ENCODE measurements at places on chromosomes 4 and X.

GRCh38 chrX:46844913-46845312 lies 8.1 kb downstream of the RP2 start:
- no peak for DNase-seq

- no peak for DNase-seq
Measured at GRCh38 chr4:155789391-155789790, 30.6 kb downstream of the GUCY1B1 start.

DNA sequence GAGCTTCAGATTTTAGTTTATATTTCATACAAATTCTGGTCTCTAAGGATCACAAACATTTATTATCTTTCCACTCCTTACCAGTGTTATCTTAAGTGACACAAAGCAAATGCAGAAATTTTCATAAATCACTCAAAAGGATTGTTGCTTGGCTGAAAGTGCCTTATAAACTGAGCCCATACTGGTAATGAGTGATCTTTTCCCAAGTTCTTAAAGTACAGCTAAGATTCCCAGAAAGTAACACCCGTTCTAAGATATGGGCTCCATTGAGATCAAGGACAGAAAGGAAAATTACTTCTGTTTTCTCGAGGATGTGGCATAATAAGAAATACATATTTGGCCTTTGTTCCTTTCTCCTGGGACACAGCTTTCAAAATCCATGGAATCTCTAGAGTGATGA lies 313.7 kb downstream of the ARHGAP24 start:
- no peak for DNase-seq

GRCh38 chrX:15675490-15675921 lies 10.9 kb upstream of the CLTRN start:
- DNase-seq: peak; percentile 78

- no peak for DNase-seq
Measured at GRCh38 chr4:141971869-141972268, 335.5 kb downstream of the IL15 start.

- no peak for DNase-seq
Measured at GRCh38 chr4:83153417-83153816, 38.9 kb upstream of the PLAC8 start.

DNA sequence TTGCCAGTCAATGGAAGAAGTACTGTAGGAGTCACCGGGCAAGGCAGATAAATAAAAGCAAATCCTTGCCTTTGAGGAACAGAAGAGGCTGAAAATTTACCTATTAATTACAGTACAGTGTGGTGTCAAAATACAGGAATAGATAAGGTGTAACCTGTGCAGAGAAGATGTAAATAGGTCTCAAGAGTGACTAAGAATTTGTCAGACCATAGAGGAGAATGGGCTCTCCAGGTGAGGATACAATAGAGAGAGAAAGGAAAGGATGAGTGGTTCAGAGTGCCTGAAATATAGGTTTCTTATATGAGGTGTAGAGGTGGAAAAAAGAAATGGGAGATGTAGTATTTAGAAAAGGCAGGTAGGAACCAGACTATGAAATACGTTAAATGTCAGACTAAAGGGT lies 801 bp upstream of the ZC4H2 start:
- no peak for DNase-seq

- DNase-seq: no peak
Measured at GRCh38 chr4:36133658-36134057, 110.7 kb downstream of the ARAP2 start.

DNA sequence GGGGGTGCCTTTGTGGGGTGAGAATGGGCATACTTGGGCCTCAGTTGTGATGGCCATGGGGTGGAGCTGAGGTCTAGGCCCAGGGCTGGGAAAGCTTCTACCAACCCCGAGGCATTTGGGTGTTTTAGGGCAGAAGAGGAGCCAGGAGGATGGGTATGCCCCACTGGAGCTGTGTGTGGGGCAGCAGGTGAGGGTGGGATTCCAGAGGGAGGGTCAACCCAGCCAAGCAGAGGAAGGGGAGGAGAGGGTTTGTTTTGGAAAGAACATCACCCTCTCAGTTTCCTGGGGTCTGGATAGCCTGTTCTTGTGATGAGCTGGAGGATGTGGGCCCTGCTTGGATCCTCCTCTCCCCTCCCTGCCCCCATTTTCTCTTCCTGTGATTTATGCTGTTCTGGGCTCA lies 620 bp downstream of the IL9R start:
- no peak for DNase-seq

DNA sequence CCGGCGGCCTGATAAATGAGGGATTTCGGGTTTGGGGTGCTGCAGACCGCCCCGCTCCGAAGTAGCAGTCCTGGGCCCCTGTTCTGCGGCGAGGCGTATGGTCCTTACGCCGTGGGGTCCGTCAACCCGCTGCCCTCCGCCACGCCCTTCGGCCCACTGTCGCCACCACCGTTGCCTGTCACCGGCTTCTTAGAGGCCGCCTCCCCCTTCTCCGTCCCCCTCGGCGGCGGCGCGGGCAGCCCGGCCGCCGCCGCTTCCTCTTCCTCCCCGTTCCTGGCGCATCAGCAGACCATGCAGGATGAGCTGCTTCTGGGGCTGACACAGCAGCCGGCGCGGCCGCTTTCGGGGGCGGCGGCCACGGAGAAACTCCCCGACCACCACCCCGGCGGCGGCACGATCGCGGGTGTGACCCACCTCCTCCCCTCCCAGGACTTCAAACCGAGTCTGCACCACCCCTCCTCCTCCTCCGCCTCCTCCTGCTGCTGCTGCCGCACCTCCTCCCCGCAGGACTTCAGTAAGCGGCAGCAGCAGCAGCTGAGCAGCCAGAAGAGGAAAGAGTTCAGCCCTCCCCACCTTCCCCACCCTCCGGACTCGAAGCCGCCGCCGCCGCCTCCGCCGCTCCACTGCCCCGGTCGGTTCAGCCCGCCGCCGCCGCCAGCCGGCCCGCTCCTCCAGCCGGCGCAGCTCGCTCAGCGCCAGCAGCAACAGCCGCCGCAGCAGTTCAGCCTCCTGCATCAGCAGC lies 549 bp downstream of the CPEB2 start:
- DNase-seq: peak; percentile 51

- DNase-seq: no peak
Measured at GRCh38 chrX:129759576-129760061, 20.1 kb upstream of the SASH3 start.

- DNase-seq: no peak
Measured at GRCh38 chr4:152535360-152535902, 461 bp downstream of the FBXW7 start.

DNA sequence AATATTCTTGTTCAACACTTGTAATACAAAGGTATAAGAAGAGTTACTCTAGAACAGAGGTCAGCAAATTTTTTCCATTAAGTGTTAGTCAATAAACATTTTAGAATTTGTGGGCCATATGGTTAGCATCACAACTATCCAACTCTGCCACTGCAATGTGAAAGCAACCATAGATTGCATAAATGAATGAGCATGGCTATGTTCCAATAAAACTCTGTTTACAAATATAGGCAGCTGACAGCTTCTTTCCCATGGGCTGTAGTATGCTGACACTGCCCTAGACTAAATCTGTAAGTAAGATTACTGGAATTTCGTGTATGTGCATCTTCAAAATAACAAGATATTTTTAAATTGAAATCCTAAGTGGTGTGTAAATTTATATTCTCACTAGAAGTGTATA lies 73.7 kb downstream of the GABRA2 start:
- no peak for DNase-seq

GRCh38 chrX:30713061-30713525 lies 59.9 kb downstream of the GK start:
- DNase-seq: peak; percentile 36

All from activated CD4-positive, alpha-beta T cell treated with anti-CD3 and anti-CD28 coated beads, Interleukin-2, amount 50 U/mL, for 24 hours (primary cell).